ENCODE measurements at places on chromosomes 13 and 19. TPM values are rescaled to one million over a fixed set of nuclear protein-coding genes. Genes with fewer than 3 reads are reported as not detected.

DNA sequence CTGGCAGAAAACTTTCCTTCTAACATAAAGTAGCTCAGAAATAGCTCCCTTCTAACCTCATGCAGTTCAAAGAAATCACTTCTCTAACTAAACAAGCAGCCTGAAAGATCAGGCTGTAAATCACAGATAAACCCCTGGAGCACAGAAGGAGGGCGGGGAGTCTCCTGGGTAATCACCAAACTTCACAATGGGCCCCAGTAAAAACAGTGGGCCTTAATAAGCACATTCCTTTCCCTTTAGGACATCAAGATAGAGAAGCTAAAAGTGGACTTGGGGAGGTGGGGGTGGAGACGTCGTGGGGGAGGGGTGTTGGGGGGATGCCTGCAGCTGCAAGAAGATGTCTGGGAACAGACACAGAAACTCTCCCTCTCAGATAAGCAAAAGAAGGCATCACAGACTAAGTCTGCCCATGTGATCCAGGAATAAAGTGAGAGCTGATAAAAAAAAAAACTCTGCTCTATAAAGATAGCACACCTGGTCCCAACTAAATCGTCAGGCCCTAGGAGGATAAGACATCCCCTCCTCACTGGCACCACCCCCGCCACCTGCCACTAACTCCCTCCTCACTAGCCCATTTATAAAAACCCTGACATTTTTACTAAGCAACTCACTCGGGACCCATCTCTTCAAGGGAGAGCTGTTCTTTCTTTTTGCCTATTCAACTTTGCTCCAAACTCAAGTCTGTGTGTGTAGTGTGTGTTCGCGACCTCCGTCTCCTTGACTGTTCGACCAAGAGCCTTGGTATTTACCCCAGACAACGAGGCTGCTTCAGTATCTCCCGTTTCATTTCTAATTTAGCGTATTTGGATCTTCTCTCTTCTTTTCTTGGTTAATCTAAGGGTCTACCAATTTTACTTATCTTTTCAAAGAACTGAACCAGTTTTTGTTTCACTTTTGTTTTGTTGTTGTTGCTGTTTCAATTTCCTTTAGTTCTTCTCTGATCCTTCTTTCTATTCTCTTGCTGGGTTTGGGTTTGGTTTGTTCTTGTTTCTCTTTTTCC, 31.7 kb downstream of the DNAJC15 start:
- DNase-seq, result no peak

DNA sequence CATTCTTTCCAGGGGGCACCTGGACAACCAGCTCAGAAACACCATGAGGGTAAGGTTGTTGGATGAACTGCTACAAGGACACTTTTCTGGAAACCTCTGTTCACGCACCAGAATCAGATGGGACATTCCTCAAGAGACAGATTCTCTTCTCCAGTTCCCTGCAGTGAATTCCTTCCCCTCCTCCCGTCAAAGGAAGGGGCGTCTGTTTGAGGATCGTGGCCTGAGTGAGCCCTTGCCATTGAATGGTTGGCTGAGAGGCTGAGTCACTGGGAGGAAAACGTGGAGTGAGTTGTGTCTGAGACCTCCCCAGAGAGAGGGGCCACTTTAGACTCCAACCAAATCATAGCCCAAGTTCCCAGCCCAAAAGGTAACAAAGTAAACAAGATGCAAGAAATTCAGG, 79.4 kb upstream of the ZNF507 start:
- DNase-seq, result no peak

- DNase-seq, result peak; percentile 54
Measured at GRCh38 chr19:17237747-17238706, 7.7 kb downstream of the NR2F6 start.

DNA sequence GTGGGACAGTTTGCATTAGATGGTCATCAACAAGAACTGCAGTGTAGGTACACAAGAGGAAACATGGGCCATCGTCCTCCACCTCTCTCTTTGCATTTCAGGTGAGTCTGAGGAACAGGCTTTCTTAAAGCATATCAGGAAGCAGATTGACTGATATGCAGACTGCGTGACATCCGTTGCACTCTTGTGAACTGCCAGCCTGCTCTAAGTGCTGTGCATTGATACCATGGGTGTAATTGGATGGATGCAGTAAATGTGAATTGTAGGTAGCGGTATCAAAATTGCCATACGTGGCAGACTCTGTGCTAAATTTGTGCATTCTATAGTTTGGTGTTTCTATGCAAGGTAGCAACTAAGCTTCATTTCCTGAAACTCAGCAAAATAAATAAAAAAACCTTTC, 1008.3 kb downstream of the EFNB2 start:
- no peak for DNase-seq

DNA sequence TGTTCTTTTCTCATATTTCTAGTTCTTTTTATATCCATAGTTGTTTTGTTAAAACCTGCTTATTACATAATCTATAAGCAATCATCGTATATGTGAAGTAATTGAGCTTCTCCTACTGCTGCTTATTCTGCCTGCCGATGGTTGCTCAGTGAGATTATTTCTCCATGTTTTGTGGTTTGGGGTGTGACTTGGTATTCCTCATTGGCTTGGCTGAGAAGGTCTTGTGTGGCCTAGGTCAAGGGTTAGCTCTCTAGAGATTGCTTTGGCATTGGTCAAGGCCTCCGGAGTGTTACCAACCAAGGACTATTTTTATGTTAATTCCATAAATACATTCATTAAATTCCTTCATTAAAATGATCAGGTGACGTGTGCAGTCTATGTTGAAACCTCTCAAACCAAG, 302.8 kb downstream of the MYO16 start:
- no peak for DNase-seq

GRCh38 chr13:99722338-99722818, 221.1 kb downstream of the TM9SF2 start:
- DNase-seq, result no peak

- DNase-seq, result no peak
Measured at GRCh38 chr13:41212881-41213280, 18.5 kb upstream of the KBTBD7 start.

- DNase-seq, result no peak
Measured at GRCh38 chr13:108495646-108496361, 133.6 kb upstream of the MYO16 start.

DNA sequence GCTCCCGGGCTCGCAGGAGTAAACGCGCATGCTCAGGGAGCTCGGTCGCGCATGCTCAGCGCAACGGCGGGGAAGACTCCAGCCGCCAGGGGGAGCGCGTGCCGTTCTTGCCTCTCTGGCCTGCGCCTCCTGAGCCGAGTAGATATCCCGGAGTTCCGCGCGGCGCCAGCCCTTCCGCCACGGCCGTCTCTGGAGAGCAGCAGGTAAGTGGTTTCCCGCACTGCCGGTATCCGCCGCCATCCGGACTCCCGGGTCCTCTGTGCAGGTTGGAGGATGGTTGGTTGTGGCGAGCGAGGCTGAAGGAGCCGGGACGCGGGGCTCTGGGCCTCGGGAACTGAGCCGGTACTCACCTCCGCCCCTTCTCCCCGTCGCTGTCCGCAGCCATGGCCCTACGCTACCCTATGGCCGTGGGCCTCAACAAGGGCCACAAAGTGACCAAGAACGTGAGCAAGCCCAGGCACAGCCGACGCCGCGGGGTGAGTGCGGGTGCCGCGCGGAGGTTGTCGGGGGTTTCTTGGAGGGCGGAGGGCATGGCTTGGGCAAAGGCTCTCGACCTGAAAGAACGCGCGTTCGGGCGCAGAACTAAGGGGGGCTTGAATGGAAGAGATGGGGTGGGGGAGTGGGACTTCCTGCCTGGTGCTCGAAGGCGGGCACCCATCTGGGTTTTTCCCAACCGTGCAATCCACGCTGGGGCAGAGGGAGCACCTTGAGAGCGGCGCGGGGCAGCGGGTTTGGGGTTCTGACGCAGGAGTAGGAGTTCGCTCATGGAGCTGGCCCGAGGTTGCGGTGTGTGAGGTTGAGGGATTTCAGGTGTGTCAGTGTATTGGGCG, at the start of gene RPL36:
RPL36 (plus strand) TSS at position 171 of the 830 bp plus-strand sequence; CDS start at position 384, 213 bp downstream.
- peak; percentile 100 for DNase-seq

DNA sequence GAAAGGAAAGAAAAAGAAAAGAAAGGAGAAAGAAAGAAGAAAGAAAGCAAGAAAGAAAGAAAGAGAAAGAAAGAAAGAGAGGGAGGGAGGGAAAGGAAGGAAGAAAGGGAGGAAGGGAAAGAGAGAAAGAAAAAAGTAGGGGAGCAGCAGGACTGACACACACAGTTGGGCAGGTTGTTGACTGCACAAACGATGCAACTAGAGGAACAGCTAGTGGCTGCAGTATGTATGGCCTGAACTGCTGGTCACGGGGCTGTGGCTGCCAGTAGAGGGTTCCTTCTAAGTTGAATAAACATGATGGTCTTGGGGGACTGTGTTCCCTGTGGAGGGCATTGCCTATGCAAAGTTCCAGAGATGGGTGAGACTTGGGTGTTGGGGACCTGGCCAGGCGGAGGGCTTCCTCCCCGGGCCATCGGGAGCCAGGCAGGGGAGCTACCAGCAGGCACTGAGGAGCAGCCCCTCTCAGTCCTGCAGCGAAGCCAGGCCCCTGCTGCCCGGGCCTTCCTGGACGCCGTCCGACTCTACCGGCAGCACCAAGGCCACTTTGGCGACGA, 16.7 kb upstream of the COLGALT1 start:
- peak; percentile 90 for DNase-seq

DNA sequence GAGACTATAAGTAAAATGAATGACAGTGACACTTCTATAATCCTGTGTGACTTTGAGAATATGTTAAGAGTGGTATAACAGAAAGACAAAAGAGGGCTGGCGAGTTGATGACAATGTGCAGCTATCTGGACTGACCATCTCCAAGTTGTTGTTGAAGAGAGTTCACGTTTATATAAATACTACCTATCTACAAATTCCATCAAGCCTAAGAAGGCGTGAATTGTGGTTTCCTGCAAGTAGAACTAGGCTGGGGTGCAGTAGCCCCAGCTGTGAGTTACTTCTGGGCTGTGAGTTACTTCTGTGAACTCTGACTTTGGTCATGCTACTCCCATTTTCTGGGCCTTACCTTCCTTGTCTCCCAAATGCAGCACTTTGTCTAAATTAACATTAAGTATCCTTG, 561.0 kb downstream of the TBC1D4 start:
- no peak for DNase-seq

DNA sequence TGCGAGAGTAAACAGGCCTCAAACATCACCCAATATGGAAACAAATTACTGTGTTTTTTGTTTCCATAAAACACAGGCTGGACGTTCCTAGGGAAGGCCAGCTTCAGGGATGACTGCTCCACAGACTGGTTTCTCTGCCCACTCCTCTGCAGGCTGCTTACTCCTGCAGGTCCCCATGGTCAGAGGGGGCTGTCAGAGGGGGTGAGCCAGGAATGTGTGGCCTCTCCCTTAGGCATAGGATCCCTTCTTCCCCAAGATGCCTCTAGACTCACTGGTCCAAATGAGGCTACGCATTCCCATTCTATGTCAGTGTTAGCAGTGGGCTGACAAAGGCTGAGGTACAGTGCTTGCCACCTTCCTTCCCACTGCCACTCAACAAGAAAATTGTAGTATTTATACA, 229.8 kb downstream of the LHFPL6 start:
- no peak for DNase-seq

DNA sequence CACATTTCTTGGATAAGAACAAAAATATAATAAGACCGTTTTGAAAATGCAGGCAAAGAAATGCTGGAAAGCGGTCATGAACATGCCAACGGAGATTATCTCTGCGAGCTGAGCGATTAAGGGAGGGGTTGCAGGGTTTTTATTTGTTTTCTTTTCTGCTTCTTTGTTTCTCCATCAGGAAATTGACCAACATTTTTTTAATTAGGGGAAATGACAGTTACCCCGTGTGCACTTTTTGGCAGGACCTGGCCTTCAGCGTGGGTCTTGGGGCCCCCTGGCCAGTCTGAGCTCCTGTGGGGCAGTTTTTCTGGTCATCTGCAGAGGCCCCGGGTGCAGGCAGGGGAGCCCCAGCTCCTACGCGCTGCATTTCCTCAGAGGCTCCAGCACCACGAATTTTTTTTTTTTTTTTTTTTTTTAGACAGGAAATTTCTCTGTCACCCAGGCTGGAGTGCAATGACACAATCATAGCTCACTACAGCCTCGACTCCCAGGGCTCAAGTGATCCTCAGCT, 31.3 kb upstream of the HOMER3 start:
- peak; percentile 14 for DNase-seq

The DCLK1 gene
- 132 TPM for total RNA-seq

The IGLON5 gene
- not detected for total RNA-seq
